ENCODE measurements at places on chromosomes 11 and 22. TPM values are rescaled to one million over a fixed set of nuclear protein-coding genes. Genes with fewer than 3 reads are reported as not detected.

DNA sequence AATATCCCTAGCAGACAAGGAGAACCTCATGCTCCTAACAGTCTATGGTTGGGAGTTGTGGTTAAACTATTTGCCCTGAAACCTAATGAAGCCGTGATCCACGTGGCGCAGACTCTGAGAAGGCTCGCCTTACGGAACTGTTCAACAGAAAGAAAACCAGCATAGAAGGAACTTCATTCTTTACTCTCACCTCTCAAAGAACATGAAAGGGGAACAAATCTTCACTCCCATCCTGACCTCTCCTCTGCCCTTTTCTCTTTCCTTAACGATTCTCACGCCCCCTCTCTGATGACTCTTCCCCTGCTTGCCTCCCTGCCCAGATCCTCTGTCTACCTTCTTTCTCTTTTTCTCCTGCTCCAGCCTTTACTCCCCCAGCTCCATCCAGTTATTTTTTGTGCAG lies 54.2 kb downstream of the IRAG1 start:
- H3K27me3 ChIP-seq = no peaks in the 10 kb centered on the region
- no peaks in the 10 kb centered on the region for H3K4me1 ChIP-seq
- no peak for DNase-seq
- H3K27ac ChIP-seq = no peak overlapping the region
- H3K36me3 ChIP-seq = no peaks in the 10 kb centered on the region

- H3K27ac ChIP-seq = no peak overlapping the region
- H3K27me3 ChIP-seq = no peaks in the 10 kb centered on the region
- no peak for DNase-seq
- no peak overlapping the region for H3K4me3 ChIP-seq
Measured at GRCh38 chr11:17611049-17611448, 64.0 kb downstream of the OTOG start.

GRCh38 chr11:22787551-22788162 lies 41.9 kb downstream of the SVIP start:
- H3K4me1 ChIP-seq = no peaks in the 10 kb centered on the region
- DNase-seq = no peak
- H3K27ac ChIP-seq = no peak overlapping the region
- H3K36me3 ChIP-seq = no peaks in the 10 kb centered on the region

DNA sequence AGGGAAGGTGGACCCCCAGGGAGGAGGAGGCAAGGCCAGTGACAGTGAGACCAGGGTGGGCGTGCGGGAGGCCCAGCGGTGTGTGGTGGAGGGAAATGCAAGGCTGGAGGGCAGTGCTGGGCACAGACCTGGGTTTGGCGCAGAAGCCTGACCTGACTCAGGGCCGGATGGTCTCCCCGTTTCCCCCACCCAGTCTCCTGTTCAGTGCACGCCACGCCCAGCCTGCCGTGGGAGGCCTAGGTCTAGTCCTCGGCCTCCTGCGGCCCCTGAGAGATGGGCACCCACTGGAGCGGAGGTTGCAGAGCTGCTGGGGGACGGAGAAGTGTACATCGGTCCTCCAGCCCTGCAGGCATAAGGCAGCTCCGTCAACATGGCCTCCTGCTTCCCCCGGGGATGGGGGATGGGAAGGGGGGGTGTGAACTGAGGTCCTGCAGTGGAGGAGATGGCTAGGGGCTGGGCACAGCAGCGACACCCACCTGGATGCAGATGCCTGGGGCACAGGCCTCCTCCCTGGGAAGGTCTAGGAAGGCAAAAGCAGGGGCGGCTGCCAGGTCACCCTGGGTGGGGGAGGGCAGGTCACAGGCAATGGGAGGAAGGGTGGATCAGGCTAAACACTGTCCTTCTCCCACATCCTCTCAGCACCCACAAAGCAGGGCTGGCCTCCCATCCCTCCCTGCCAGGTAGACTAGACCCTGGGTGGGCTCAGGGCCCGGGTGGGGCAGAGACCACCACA lies 15.9 kb downstream of the IL17REL start:
- DNase-seq = no peak
- H3K27me3 ChIP-seq = no peaks in the 10 kb centered on the region
- no peak overlapping the region for H3K27ac ChIP-seq
- H3K36me3 ChIP-seq = no peaks in the 10 kb centered on the region
- no peak overlapping the region for H3K4me3 ChIP-seq

The SLC17A6 gene
- not detected for total RNA-seq

The ACTN3 gene
- total RNA-seq = not detected

GRCh38 chr22:35464399-35464798 lies 64.5 kb downstream of the MCM5 start:
- H3K4me3 ChIP-seq = no peak overlapping the region
- H3K27ac ChIP-seq = no peak overlapping the region
- no peaks in the 10 kb centered on the region for H3K36me3 ChIP-seq
- no peaks in the 10 kb centered on the region for H3K27me3 ChIP-seq
- no peaks in the 10 kb centered on the region for H3K4me1 ChIP-seq
- DNase-seq = no peak

DNA sequence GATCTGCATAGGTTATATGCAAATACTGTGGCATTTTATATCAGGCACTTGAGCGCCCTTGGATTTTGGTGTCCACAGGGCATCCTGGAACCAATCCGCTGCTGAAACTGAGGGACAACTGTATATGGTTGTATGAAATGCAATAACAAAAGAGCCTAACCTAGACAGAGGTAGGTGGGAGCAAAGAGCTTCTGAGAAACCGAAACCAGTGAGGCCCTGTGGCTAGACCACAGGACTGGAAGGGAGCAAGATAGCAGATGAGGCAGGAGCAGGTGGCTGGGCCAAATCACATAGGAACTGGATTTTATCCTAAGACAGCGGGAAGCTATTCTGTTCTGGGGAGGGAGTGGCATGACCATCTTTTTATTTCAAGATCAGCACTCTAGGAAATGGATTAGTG lies 30.1 kb downstream of the RCN1 start:
- H3K4me3 ChIP-seq = no peak overlapping the region
- no peaks in the 10 kb centered on the region for H3K27me3 ChIP-seq
- DNase-seq = no peak
- H3K27ac ChIP-seq = no peak overlapping the region
- no peaks in the 10 kb centered on the region for H3K4me1 ChIP-seq

The EHBP1L1 gene
- total RNA-seq = 20.1 TPM

The ACRV1 gene
- not detected for total RNA-seq

The HSPB2 gene
- not detected for total RNA-seq

DNA sequence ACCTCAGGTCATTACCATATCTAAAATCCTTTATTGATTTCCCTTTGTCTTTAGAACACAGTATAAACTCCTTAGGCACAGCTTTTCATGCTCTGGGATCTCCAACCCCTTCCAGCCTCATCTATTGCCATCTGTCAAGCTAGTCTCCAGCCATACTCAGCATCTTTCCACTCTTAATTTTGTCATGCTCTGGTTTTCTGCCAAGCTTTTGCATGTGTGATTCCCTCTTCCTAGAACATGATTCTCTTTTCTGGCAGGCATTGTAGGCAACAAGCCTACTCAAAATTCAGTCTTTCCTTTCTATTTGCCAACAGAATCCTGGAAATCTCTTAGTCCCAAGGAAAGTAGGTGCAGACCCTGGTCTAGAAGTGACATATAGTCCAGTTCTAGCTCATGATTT lies 35.5 kb upstream of the SLC6A5 start:
- no peak for DNase-seq
- H3K27me3 ChIP-seq = no peaks in the 10 kb centered on the region
- no peaks in the 10 kb centered on the region for H3K36me3 ChIP-seq
- no peak overlapping the region for H3K27ac ChIP-seq
- H3K4me3 ChIP-seq = no peak overlapping the region
- no peaks in the 10 kb centered on the region for H3K4me1 ChIP-seq

GRCh38 chr11:1126491-1126926 lies 31.2 kb upstream of the MUC5AC start:
- no peaks in the 10 kb centered on the region for H3K4me1 ChIP-seq
- no peak overlapping the region for H3K27ac ChIP-seq
- H3K27me3 ChIP-seq = no peaks in the 10 kb centered on the region
- H3K36me3 ChIP-seq = no peaks in the 10 kb centered on the region
- DNase-seq = no peak
- no peak overlapping the region for H3K4me3 ChIP-seq

GRCh38 chr22:20127869-20128618 lies 3.6 kb upstream of the ZDHHC8 start:
- no peak for DNase-seq
- H3K4me1 ChIP-seq = no peaks in the 10 kb centered on the region
- H3K27me3 ChIP-seq = no peaks in the 10 kb centered on the region
- no peaks in the 10 kb centered on the region for H3K36me3 ChIP-seq

The ACR gene
- 0.84 TPM for total RNA-seq

GRCh38 chr22:43885319-43885671 lies 6.5 kb downstream of the PNPLA5 start:
- no peaks in the 10 kb centered on the region for H3K27me3 ChIP-seq
- no peaks in the 10 kb centered on the region for H3K36me3 ChIP-seq
- no peaks in the 10 kb centered on the region for H3K4me1 ChIP-seq

DNA sequence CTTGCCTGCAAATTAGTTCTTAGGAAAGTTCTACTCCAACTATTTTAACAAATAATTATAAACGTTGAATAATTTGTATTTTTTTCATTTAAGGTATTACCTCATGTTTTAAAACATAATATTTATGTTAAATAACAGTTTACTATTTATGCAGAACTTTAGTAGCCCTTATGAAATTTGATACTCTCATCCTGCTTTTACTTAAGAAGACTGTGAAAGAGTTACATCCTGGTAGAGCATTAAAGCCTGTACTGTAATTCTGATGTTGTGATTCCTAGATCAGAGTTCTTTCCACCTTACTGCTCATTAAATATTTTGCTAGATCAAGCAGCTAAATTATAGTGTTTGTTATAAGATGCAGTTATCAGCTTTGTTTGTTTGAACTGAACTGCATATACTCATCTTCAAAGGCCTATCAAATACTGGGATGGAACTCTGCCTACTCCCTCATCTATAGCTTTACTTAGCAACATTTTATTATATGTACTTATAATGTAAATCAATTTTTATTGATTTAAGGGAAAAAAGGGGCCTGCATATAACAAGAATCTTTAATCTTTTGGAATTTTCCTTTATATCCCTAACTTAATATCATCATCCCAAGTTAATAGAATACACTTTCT lies 304.2 kb downstream of the DYNC2H1 start:
- no peaks in the 10 kb centered on the region for H3K36me3 ChIP-seq
- H3K27ac ChIP-seq = no peak overlapping the region
- DNase-seq = no peak
- H3K27me3 ChIP-seq = no peaks in the 10 kb centered on the region
- H3K4me3 ChIP-seq = no peak overlapping the region

- no peak for DNase-seq
- no peaks in the 10 kb centered on the region for H3K36me3 ChIP-seq
- H3K4me3 ChIP-seq = no peak overlapping the region
- H3K4me1 ChIP-seq = no peaks in the 10 kb centered on the region
- no peak overlapping the region for H3K27ac ChIP-seq
Measured at GRCh38 chr11:73990730-73991129, 8.1 kb upstream of the UCP2 start.

The RAG1 gene
- 0.62 TPM for total RNA-seq

DNA sequence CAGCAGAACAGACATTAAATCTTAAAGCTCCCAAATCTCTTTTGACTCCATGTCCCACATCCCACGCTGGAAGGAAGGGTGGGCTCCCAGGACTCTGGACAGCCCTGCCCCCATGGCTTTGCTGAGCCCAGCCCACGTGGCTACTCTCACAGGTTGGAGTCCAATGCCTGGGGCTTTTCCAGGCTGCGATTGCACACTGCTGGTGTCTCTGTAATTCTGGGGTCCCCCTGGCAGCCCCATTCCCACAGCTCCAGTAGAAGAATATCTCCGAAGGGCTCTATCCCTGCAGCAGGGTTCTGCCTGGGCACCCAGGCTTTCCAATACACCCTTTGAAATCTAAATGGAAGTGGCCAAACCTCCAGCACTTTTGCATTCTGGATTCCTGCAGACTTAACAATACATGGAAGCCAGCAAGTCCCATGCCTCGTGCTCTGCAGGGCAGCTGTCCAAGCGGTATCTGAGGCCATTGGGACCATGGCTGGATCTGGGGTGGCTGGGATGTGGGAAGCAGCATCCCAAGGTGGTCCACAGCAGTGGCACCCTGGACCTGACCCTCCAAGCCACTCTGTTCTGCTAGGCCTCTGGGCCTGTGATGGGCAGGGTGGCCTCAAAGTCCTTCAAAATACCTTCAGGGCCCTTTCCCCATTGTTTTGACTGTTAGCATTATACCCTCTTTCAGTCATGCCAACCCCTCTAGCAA lies 47.9 kb upstream of the TH start:
- H3K27me3 ChIP-seq = no peaks in the 10 kb centered on the region
- H3K36me3 ChIP-seq = no peaks in the 10 kb centered on the region
- H3K27ac ChIP-seq = no peak overlapping the region
- H3K4me1 ChIP-seq = no peaks in the 10 kb centered on the region
- no peak overlapping the region for H3K4me3 ChIP-seq
